ENCODE measurements at places on chromosomes 12 and 14.

DNA sequence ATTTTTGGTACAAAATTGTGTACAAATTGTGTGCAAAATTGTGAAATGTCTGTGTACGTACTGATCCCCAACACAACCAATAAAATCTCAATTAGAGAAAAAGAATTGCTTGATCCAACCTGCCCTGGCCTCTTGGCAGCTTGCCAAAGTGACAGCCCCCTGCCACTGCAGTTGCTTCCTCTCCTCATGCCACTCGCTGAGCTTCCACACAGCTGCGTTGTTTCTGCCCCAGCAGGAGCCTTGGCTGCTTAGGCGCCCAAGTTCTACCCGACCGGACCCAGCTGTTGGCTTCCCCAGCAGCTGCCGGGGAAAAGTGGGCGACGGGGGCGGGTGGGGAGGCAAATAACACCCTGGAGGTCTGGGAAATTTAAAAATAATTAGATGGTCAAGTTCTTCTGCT lies 171.8 kb upstream of the ATF7IP start:
- DNase-seq, result no peak

GRCh38 chr14:102629808-102630350 lies 37.4 kb downstream of the RCOR1 start:
- no peak for DNase-seq

DNA sequence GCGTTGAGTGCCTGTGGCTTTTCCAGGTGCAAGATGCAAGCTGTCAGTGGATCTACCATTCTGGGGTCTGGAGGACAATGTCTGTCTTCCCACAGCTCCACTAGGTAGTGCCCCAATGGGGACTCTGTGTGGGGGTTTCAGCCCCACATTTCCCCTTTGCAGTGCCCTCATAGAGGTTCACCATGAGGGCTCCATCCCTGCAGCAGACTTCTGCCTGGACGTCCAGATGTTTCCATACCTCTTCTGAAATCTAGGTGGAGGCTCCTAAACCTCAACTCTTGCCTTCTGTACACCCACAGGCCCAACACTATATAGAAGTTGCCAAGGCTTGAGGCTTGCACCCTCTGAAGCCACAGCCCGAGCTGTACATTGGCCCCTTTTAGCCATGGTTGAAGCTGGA lies 52.9 kb downstream of the PRKCH start:
- no peak for DNase-seq

GRCh38 chr14:69460093-69460701 lies 24.3 kb upstream of the PLEKHD1 start:
- no peak for DNase-seq

DNA sequence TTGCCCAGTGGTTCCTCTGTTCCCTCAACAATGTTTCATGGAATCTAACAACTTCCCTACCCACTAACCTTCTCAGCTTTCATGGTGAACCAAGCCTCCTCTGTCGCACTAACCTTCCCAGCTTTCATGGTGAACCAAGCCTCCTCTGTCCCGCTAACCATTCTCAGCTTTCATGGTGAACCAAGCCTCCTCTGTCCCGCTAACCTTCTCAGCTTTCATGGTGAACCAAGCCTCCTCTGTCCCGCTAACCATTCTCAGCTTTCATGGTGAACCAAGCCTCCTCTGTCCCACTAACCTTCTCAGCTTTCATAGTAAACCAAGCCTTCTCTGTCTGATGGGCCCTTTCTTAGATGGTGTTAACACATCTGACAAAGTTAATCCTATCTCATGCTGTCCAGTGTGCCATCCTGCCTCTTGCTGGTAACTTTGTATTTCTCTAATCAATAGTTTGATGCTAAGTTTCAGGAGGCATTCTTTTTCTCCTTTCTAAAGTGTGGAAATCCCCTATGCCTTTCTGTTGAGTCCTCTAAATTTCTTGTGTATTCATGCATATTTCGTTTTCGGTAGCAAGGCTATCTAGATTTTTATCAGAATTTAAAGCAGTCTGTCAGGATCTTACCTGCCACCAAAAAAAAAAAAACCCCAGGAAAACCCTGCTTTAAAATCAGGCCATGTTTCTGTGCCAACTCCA lies 26.8 kb upstream of the KCNK13 start:
- DNase-seq, result no peak

- DNase-seq, result no peak
Observed at GRCh38 chr14:92565718-92566115, 52.1 kb downstream of the RIN3 start.

Measured in stimulated activated CD8-positive, alpha-beta memory T cell treated with anti-CD3 and anti-CD28 coated beads, Interleukin-12 subunit alpha, Interleukin-12 subunit beta, amount 100 ng/mL, for 4 hours (primary cell).